ENCODE measurements at places on chromosomes 3 and 15. TPM values are rescaled to one million over a fixed set of nuclear protein-coding genes. Genes with fewer than 3 reads are reported as not detected.

Gene TGM5
- polyA plus RNA-seq = not detected

Gene SAMMSON
- not detected for polyA plus RNA-seq

Gene ALDH1L1
- polyA plus RNA-seq = not detected

Gene ZNF80
- not detected for polyA plus RNA-seq

Gene MAGEL2
- 0.03 TPM for polyA plus RNA-seq

Gene ARGFX
- not detected for polyA plus RNA-seq

Gene RBP2
- not detected for polyA plus RNA-seq

Gene ONECUT1
- not detected for polyA plus RNA-seq

Gene CCR3
- not detected for polyA plus RNA-seq

Gene SLC24A5
- not detected for polyA plus RNA-seq

Gene ACTRT3
- 1.2 TPM for polyA plus RNA-seq

Gene ZIC1
- polyA plus RNA-seq = 11.3 TPM

Gene APEH
- 122 TPM for polyA plus RNA-seq

Gene BRPF1
- polyA plus RNA-seq = 13.0 TPM
